HFFc6 (cell line): ENCODE measurements at places on chromosomes 7 and 10. TPM values are rescaled to one million over a fixed set of nuclear protein-coding genes. Genes with fewer than 3 reads are reported as not detected.

The AASS gene
- total RNA-seq, result 8.0 to 9.0 TPM (median 8.6 TPM) in 3 replicates

The ANKRD30A gene
- not detected in 3 replicates for total RNA-seq

The SLC16A12 gene
- total RNA-seq, result not detected in 3 replicates

The MRM2 gene
- total RNA-seq, result 23.3 to 30.4 TPM (median 28.2 TPM) in 3 replicates

The ADAMTS14 gene
- total RNA-seq, result 0.04 to 0.13 TPM (median 0.05 TPM) in 3 replicates

The ITIH2 gene
- total RNA-seq, result not detected in 3 replicates

The SEMA3D gene
- 16.3 to 23.7 TPM (median 22.1 TPM) in 3 replicates for total RNA-seq

The MRC1 gene
- 0.05 TPM in 1 of 3 replicates, not detected in the others for total RNA-seq

The OR6B1 gene
- not detected in 3 replicates for total RNA-seq

The ARHGEF35 gene
- total RNA-seq, result not detected in 3 replicates

The H2BK1 gene
- not detected in 3 replicates for total RNA-seq

The GNGT1 gene
- total RNA-seq, result not detected in 3 replicates

The YAE1 gene
- total RNA-seq, result 21.6 to 25.4 TPM (median 23.9 TPM) in 3 replicates

The NEUROG3 gene
- total RNA-seq, result not detected in 3 replicates

The RADIL gene
- 0.23 to 0.30 TPM (median 0.25 TPM) in 3 replicates for total RNA-seq
